Neural crest cell (in vitro differentiated cells): ENCODE measurements at places on chromosomes 6 and 20.
A peak's percentile ranks its signal among the peaks of the same experiment; 100 is the strongest.

DNA sequence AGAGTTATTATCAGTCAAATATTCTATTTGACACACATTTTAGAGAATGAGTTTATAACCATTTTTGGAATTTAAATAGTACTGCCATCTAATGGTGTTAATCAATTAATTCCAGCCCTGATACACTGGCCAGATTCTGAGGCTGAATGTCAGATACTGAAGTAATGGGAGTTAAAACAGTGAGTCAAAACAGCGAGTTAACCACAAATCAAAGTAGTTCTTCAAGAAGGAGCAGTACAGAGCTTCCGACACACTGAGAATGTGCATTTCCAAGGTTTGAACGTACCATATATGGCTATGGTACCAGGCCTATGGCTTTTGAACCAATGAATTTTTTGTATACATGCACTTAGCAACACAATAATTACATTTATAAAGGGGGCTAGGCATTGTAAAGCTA lies 11.3 kb upstream of the CEP43 start:
- DNase-seq, result no peak

GRCh38 chr6:41958022-41958856 lies 16.6 kb upstream of the CCND3 start:
- no peak for DNase-seq

DNA sequence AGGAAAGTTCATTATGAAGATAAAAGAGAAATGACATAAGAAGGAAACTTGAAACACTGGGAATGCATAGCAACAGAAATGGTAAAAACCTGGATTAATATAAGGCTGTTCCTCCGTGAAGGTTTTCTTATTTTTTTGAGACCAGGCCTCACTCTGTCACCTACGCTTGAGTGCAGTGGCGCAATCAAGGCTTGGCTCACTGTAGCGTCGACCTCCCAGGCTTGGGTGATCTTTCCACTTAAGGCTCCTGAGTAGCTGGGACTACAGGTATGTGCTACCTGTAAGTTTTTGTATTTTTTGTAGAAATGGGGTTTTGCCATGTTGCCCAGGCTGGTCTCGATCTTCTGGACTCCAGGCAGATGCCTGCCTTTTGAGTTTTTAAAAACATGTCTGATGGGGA lies 51.7 kb downstream of the PANK2 start:
- no peak for DNase-seq

DNA sequence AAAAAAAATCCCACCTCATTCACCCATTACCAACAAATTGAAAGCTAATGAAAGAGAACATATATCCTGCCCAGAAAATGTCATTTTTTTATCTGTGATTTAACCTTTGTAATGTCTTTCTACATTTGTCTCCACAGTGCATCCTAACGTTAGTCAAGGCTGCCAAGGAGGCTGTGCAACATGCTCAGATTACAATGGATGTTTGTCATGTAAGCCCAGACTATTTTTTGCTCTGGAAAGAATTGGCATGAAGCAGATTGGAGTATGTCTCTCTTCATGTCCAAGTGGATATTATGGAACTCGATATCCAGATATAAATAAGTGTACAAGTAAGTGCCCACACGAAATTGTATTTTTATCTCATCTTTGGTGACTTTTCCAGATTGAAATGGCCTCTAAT lies 30.0 kb downstream of the RSPO3 start:
- no peak for DNase-seq

- DNase-seq, result no peak
These were observed 68.9 kb downstream of the DLGAP4 start for GRCh38 chr20:36374995-36375394.

DNA sequence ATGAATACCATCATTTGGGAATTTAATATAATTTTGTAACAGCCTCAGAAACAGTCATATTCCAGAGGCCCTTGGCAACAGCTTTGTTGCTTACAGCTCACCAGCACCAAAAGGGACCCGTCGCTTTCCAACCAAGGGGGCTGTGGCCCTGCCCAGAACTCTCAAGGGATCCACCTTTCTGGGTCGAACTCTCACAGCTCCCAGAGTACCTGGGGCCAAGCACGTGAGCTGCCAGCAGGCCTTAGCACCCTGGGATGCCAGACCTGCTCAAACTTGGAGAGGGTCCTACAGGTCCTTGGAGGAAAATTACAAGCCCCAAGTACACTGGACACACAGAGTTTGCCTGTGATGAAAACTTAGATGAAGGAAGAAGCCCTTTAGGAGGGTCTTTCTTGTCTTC lies 66.6 kb downstream of the SNX5 start:
- DNase-seq, result no peak

DNA sequence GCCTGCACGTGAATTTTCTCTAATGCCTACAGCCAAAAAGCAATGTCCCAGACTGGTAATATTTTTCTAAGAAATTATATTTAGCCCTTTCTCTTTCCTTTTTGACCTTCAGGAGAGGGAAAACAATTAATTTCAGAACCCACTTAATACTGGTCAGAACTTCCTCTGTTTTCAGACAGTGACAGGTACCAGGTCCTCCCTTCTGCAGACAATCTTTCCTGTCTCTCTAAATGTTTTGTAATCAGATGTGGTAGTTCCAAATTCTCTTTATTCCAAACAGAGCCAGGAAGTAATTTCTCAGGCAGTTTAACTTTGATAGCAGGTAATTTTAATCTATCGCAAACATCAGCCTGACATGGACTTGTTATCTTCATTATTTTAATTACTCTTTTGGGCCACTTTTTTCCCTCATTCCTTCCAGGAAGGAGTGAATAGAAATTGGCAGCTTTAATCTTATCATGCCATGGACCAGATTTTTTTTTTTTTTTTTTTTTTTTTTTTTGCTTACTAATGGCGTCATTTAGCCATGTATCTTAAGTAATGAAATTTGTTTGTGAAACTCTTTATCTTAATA lies 348.6 kb upstream of the SOX4 start:
- no peak for DNase-seq

- no peak for DNase-seq
These were observed 365.8 kb downstream of the ESR1 start for GRCh38 chr6:152173321-152173720.

GRCh38 chr6:17621003-17621402 lies 20.9 kb downstream of the FAM8A1 start:
- no peak for DNase-seq

DNA sequence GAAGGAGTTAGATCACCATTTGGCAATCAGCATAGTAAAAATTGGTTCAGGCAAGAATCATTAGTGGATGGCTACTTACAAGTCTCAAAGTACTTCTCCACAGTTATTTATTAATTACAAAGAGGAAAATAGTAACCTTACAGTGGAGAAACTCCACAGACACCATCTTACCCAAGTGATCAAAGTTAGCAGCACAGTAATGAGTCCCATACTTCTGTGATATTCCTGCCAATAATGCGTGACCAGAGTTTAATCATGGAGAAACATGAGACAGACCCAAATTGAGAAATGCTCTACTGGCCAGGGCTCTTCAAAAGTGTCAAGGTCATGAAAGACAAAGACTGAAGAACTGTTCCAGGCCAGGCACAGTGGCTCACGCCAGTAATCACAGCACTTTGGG lies 9.5 kb downstream of the TBC1D7 start:
- no peak for DNase-seq

DNA sequence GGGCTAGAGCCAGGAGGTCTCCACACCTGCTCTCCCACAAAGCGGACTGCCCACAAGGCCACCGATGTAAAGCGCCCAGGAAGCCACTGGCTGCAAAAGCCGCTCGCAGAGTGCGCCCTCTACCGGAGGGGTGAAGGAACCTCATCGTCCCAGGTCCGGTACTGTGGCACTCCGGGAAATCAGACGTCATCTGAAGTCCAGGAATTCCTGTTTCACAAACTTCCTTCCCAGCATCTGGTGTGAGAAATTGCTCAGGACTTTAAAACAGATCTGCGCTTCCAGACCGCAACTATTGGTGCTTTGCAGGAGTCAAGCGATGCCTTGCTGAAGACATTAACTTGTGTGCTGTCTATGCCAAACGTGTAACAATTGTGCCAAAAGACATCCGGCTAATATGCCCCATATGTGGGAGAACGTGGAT lies 115.1 kb upstream of the ARID1B start:
- DNase-seq, result peak; percentile 85

DNA sequence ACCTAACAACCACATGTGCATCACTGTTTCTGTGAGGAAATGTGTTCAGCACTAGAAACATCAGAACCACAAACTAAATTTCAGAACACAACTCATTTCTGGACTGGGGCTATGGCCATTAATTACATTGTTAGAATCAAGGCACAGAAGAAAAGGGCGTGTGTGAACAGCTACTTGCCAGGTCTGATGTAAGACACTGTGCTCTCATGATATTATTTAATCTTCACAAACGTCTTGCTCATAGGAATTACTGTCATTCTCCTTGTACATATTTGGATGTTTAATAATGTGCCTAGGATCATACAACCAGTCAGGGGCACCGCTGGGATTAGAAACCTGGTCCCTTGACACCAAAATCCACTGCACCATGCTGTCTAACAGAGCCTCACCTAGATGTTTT lies 14.8 kb downstream of the ADGRF1 start:
- DNase-seq, result no peak

DNA sequence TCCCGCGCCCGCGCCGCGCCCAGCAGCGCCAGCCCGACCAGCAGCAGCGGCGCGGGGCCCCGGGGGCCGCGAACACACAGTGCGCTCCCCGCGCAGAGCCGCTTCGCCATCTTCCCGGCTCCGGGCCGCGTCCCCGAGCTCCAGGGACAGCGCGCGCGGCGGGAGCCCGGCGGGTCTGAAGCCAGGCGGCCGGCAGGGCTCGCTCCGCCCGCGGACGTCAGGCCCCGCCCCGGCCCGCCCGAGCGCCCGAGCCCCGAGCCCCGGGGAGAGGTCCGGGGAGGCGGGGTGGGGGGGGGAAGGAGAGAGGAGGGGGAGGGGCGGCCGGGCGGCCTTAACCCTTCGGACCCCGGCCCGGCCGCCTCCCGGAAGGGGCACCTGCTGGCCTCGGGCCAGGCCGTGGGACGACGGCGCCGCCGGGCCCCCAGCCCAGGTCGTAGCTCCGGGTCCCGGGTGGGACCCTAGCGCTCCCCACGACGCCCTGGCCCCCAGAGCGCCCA lies at the start of gene LAMA5:
LAMA5 (minus strand) TSS at position 177 of the 497 bp plus-strand sequence; CDS start at position 110, 67 bp downstream.
- peak; percentile 52 for DNase-seq

DNA sequence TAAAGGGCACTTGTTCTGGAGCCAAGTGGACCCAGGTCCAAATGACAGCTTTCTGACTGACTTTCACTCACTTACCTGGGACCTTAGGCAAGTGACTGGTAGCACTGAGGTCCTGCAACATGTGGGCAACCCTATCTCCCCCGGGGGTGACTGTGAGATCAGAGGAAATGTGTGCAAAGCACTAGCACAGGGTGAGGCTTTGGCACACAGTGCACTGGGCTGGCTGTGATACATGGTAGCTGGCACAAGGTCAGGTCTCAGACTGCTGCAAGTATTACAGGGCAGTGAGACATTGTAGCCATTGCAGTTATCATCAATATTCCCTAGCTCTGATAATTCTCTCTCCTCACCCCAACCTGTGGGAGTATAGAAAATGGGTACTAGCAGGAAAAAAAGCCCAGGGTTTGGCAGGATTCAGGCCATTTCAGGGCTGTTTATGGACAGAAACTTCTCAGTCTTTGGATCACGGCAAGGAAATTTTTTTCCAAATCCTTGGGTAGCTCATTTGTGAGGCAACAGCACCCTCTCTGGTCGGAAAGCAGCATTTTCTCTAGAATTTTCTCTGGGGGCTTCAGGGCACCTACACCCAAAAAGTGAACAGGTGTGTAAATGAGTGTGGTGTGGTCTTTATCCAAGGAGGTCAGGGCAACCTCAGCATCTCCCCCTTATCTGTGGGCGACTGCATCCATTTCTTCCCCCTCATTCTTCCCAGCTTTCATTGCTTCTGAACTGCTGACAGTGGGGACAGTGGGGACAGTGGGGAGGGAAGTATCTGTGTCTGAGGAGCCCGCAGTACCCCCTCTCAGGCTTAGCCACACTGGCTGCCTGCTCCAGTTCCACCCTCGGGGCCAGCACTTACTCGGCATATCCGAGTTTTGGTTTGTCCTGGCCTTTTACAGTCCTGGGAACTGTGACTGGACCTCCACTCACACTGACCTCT lies 148.7 kb upstream of the PHACTR3 start:
- DNase-seq, result peak; percentile 37

- no peak for DNase-seq
These were observed 236.6 kb downstream of the ARID1B start for GRCh38 chr6:157013649-157014304.

DNA sequence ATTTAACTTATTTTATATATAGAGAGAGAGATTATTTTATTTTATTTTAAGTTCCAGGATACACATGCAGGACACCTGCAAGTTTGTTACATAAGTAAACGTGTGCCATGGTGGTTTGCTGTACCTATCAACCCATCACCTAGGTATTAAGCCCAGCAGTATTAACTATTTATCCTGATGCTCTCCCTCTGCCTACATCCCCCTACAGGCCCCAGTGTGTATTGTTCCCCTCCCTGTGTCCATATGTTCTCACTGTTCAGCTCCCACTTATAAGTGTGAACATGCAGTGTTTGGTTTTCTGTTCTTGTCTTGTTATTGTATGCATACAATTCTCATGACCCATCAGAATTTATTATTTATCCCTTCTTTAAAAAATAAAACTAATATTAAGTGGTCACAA lies 34.6 kb downstream of the FKBP1C start:
- DNase-seq, result no peak

- DNase-seq, result no peak
These were observed 466.2 kb downstream of the CDH26 start for GRCh38 chr20:60424267-60424902.

GRCh38 chr20:63782051-63782471 lies 42.5 kb downstream of the SLC2A4RG start:
- DNase-seq, result no peak

DNA sequence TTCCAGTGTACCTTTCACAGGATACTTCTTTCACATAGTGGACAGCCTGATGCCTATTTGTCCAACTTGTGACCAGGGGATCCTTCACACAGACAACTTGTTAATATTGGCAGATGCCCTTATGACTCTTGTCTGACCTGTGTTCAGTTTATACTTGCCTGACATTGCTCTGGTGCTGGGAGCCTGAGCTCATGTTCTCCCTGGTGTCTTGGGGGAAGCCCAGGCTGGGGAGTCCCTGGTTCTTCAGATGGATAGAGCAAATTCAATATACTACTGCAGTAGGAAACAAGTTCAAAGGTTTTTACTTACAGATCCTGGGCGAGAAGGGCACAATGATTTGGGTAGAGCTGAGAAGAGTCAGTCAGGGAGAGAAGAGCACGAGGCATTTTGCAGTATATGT lies 76.1 kb downstream of the NKAIN2 start:
- DNase-seq, result no peak

DNA sequence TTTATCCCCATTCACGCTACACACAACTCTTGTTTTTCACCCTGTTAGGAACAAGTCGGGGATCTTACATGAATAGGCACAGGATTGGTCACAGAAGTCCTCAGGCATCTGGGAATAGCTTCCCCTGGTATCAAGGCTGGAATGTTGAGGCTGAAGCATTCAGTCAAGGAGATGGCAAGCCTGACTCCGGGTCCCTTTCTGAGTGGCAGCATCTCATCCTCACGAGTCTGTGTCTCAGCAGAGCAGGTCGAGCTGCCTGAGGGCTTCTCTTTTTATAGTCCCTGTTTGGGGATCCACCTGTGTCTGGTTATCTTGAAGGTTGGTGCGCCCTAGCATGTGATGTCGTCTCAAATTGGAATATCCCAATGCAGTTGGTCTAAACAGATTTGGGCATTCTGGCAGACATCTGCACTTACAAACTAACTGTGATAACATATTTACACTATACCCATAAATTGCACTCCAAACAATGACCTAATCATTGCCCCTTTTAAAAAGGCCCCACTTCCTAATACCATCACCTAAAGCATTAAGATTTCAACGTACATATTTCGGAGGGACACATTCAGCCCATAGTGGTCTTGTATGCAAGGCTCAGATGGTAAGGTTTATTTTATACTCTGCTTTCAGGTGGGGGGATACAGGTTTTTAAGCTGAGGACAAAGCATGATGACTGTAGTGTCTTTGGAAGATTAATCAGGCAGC lies 112.7 kb upstream of the CLDN20 start:
- no peak for DNase-seq
